NCI-H226 (cell line): ENCODE measurements at places on chromosomes 3 and 15.
A peak's percentile ranks its signal among the peaks of the same experiment; 100 is the strongest.

DNA sequence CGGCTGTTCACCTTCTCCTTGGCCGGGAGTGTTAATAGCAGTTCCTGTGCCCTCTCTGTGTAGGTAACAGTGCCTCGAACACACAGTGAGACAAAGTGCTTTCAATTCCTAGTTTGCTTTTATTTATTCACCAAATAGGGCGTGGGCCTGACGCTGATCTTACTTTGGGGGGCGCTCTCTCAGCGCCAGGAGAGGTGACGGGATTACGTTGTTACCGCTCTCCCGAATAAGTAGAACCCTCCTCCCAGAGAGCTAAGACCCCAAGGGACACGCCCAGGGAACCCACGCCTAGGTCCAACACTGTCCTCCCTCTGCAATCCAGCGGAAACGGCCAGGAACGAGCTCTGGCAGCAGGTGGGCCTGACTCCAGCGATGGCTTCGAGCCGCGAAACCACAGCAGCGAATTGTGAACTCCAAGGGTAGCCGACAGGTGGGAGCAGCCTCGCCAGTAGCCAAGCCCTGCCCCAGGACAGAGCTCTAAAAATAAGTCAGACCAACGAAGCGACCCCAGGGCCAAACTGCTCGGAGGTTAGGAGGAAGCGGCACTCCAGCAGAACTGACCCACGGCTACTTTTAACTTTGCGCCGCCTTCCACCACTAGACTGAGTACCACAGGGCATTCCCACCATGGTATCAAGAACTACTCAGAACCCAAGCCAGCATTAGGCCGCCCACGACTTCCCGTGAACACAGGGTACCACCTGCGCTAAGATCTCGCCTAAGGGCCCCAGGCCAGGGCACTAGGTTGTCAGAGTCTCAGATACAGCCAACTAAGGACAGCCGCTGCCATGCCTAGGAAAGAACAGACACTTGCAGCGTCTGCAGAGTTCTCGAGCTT lies 1.6 kb upstream of the SIN3A start:
- DNase-seq = peak; percentile 42

DNA sequence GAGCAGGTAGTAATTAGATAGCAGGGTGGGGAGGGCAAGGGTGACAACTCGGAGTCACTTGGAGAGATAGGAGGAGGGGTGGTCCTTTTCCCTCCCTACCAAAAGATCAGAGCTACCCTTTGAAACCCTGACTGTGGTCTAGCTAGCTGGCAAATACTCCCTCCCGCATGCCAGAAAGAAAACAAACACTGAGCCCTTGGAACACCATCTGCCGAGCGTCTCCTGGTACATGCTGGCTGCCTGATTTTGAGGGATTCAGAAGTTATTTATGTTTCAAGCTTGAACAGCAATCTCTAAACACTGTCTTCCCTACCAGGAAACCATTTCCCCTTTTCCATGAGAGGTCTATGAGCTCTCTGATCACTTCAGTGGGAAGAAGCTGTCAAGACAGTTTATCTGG lies 291.6 kb upstream of the CFAP20DC start:
- DNase-seq = no peak

GRCh38 chr3:185874119-185874518 lies 49.3 kb upstream of the IGF2BP2 start:
- DNase-seq = no peak

DNA sequence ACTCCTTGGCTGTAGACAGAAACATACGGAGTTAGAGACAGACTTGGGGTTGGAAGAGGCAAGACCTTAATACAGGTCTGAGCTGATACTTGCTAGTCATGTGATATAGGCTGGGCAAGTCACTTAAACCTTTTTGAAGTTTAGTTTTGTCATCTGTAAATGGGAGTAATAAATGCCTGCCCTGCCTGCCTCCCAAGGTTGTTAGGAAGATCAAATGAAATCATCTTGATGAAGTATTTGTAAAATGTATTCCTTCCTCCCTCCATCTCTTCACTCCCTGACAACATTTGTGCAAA lies 2.9 kb downstream of the PXK start:
- DNase-seq = no peak

GRCh38 chr3:188082450-188082849 lies 71.5 kb upstream of the LPP start:
- peak; percentile 26 for DNase-seq

DNA sequence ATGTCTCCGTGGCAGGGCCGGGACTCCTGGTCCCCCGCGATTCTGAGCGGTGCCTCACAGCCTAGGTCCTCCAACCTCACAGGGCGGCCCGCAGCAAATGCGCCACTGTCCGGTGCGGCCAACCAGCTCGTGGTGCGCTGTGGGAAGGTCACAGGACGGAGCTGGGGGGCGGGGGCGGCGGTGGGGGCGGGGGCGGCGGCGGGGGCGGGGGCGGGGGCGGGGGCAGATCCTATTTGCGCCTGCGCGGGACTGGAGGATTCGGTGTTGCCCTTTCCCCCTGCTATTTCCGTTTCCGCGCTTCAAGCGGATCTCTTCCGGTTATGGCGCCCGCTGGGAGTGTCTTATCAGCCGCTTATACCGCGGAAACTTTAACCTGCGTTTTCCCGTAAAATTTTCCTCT lies 106.7 kb upstream of the SNRPN start:
- DNase-seq = no peak

GRCh38 chr15:47746516-47746915 lies 29.2 kb downstream of the SEMA6D start:
- no peak for DNase-seq

- peak; percentile 16 for DNase-seq
Measured at GRCh38 chr15:38563723-38564519, 693 bp downstream of the RASGRP1 start.

GRCh38 chr3:42488687-42489086 lies 13.8 kb upstream of the VIPR1 start:
- no peak for DNase-seq

GRCh38 chr15:68561901-68562300 lies 16.9 kb upstream of the CORO2B start:
- DNase-seq = no peak

- no peak for DNase-seq
Measured at GRCh38 chr3:64958199-64958843, 270.5 kb upstream of the ADAMTS9 start.

- peak; percentile 31 for DNase-seq
Measured at GRCh38 chr3:189947948-189948723, 172.6 kb downstream of the P3H2 start.

GRCh38 chr3:94171954-94172353 lies 109.1 kb downstream of the NSUN3 start:
- DNase-seq = no peak

- no peak for DNase-seq
Measured at GRCh38 chr3:121985846-121986245, 36.2 kb downstream of the ILDR1 start.

DNA sequence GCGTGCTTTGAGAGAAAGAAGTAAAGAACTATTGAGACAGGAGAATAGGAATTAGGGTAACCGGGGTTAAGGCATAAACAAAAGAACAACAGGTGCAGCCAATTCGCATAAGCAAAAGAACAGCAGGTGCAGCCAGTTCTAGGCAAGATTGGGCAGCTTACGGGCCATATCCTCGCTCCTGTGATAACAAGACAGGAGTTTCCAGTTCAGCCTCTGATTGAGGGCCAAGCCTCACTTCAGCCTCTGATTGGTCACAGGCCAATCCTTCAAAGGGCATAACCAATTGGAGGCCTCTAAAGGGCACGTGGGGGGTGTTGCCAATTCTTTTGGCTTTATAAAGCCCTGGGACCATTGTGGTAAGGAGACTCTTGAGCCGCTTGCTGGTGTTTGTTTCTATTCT lies 143.5 kb downstream of the GADL1 start:
- no peak for DNase-seq

DNA sequence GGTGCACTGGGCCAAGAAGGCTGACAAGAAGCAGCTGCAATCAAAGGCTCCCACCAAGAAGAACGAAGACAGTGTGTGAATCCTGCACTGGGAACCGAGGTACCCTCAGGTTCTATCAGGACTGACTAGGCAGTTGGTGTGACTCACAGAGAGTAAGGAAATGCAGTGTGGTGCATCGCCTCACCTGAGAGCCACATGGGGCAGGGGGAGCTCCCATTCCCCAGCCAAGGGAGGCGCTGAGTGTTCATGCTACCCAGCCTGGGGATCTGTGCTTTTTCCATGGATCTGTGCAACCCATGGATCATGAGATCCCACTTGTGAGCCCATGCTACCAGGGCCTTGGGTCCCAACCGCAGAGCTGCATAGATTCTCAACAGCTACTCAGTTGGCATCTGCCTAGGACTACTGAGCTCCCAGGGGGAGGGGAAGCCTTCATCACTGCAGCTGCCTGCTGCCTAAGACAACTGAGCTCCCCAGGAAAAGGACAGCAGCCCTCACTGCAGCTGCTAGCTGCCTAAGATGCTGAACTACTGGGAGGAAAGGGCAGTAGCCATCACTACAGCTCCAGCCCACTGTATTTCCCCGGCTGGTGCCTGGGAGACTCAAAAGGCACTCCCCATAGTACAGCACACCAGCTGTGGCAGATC lies 6.9 kb upstream of the PLSCR2 start:
- no peak for DNase-seq

DNA sequence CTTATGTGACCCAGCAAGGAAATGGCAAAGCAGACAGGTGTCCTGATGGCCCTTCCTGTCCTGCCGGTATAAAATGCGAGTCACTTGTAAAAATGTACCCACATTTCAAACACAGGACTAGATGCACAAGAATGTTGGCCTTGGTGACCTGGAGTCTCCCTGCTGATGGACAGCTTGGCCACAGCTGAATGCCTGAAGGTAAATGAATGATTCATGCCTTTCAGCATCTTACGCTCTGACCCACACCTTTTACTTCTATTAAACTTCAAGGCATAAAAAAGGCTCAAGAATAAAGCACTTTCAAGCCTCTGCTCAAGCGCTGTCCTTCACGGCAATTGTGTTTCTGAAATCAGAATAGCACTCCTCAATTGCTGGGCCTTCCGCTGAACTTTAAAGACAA lies 228.0 kb upstream of the SLCO3A1 start:
- no peak for DNase-seq

- DNase-seq = peak; percentile 63
Measured at GRCh38 chr3:27368831-27369607, at the start of gene NEK10. TSS of gene NEK10 (minus strand) at chr3:27369383. CDS start at chr3:27352882, 16,501 bp downstream.

DNA sequence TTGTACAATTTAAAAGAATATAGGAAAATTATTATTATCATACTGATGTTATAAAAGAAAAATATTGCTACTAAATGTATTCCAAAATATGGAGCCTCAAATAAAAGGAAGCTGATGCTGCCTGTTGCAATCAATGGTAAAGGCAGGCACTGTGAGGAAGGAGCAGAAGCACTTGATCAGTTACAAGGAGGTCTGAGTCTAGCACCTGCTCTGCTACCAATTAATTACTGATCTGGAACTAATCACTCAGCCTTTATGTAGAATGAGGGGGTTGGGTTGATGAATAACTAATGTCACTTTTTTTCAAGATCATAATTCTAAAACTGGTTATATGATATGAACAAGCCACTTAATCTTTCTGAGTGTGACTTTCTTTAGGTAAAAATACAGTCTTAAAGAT lies 5.5 kb downstream of the ADGRG7 start:
- no peak for DNase-seq

GRCh38 chr3:24678021-24678420 lies 183.4 kb upstream of the THRB start:
- no peak for DNase-seq

DNA sequence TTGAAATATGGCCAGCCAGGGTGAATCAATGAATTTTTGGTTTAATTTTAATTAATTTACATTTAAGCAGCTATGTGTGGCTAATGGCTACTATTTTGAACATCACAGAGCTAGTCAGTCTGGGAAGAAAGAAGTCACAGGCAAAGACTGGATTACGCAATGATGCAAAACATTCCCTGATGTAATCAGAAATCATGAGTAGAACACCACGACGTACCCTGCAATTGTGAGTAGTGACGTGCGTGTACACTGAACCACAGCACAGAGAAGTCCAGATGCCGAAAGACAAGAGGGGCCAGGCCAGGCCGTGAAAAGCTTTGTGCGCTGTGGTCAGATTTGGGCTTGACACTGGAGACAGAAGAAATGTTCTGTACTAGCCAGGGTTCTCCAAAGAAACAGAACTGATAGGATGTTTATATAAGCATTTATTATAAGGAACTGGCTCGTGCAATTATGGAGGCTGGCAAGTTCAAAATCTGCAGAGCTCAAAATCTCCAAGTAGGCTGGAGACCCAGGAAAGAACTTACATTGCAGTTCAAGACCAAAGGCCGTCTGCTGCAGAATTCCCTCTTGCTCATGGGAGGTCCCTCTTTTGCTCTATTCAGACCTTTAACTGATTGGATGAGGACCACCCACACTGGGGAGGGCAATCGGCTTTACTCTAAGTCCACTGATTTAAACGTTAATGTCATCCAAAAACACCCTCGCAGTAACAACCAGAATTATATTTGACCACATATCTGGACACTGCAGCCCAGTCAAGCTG lies 44.6 kb downstream of the SH3BP5 start:
- DNase-seq = no peak

DNA sequence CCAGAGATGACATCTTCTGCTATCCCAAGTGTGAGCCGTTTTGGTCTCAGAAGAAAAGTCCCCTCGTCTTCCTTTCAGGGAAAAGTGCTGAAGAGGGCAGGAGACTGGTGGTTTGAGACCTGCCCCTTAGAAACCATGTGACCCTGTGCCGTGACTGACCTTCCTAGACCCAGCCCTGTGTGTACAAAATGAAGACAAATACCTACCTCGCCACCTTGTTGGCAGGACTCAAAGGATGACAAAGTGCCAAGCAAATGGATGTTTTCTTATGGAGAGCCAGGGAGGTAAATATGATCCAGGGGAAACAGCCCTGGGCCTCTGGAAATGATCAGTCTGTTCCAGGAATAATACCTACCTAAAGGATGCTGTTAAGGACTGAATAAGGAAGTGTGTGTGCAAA lies 41.3 kb downstream of the FAM174B start:
- no peak for DNase-seq

DNA sequence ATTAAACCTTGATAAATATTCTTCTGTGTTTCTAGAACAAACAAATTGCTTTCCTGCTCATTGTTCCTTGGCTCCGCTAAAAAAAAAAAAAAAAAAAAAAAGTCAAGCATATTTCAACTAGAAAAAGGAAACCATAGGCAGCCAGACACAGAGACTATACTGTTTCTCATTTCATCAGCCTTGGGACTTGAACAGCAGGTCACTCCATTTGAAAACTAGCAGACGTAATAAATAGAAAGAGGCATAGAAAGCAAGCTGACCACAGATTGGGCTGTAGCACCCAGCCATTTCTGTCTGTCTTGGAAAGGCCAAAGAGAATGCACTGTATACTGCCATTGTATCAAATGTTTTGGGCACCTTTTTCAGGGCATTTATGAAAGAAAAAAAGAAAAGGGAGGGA lies 697.1 kb downstream of the NLGN1 start:
- no peak for DNase-seq

- peak; percentile 97 for DNase-seq
Measured at GRCh38 chr3:151037746-151038477, 47.6 kb upstream of the MED12L start.

GRCh38 chr15:89368566-89369223 lies 34.1 kb upstream of the POLG start:
- DNase-seq = no peak

GRCh38 chr3:53498806-53499641 lies 4.6 kb downstream of the CACNA1D start:
- DNase-seq = no peak

- no peak for DNase-seq
Measured at GRCh38 chr3:13219077-13219901, 146.1 kb upstream of the IQSEC1 start.
